AG04450 (cell line): ENCODE measurements at places on chromosomes 4 and X. TPM values are rescaled to one million over a fixed set of nuclear protein-coding genes. Genes with fewer than 3 reads are reported as not detected.

LNX1 gene
- 2.4 and 2.6 TPM in 2 replicates for polyA plus RNA-seq

IKBKG gene
- 25.1 and 35.8 TPM in 2 replicates for polyA plus RNA-seq

KDR gene
- not detected in 2 replicates for polyA plus RNA-seq

CTAG1B gene
- not detected in 2 replicates for polyA plus RNA-seq

CYTL1 gene
- 26.3 and 30.0 TPM in 2 replicates for polyA plus RNA-seq

- no peak for DNase-seq
These were observed 50.1 kb downstream of the CISD2 start for GRCh38 chr4:102918859-102919258.

GRCh38 chr4:133275246-133275645 lies 126.2 kb downstream of the PCDH10 start:
- no peak for DNase-seq

- no peak for DNase-seq
These were observed 176.1 kb downstream of the CORIN start for GRCh38 chr4:47661741-47662140.

GRCh38 chr4:142473218-142473959 lies 372.7 kb downstream of the INPP4B start:
- no peak for DNase-seq

GRCh38 chrX:86002076-86002896 lies 45.1 kb downstream of the CHM start:
- DNase-seq = no peak

DNA sequence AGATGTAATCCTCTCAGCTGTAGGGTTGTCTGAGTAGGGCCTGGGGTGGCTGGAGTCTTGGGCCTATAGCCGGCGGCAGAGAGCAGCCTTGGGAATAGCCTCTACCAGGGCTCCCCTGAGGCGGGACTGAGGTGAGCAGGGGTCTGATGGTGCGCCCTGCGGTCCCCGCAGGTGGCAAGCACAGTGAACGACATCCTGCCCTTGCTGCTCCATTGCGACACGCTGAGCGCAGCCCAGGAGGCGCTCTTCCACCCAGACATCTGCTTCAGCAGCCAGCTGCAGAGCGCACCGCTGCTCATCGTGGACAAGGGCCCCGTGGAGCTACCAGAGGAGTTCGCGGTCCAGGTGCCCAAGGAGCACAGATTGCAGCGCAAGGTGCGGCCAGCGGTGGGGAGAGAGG lies 317.0 kb downstream of the ADGRL3 start:
- DNase-seq = no peak

DNA sequence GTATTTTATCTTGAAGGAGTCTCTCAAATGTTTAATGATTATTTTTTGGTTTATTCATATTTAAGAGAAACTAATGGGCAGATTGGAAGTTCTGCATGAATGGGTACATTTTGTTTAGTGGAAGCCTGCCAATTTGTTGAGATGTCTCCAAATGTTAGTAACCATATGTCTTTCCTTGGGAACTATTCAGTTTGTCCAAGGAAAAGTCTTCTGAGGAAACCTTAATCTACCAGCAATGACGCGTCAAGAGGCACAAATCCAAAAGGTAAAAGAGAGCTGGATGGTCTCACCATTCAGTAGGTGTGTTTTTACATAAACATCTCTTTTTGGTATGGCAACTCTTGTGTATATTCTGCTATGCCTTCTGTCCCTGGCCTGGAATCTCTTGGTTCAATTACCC lies 37.4 kb upstream of the NDST3 start:
- DNase-seq = no peak

DNA sequence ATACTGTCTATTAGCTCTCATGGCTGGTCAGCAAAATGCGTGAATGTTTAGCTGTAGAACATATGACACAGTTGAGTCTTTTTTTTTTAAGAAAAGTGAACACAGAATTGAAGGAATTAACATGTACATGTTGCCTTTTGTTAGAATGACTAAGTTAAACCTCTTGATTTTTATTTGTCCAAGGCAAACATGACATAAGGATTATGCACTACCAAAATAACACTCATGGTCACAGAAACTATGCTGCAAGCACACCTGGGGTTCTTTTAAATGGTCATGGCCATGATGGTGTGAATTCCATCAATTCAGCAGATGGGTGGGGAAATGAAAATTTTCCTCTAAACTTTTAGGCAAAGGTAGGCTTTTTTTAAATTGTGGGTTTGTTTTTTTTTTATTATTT lies 80.1 kb upstream of the CXCL13 start:
- no peak for DNase-seq

DNA sequence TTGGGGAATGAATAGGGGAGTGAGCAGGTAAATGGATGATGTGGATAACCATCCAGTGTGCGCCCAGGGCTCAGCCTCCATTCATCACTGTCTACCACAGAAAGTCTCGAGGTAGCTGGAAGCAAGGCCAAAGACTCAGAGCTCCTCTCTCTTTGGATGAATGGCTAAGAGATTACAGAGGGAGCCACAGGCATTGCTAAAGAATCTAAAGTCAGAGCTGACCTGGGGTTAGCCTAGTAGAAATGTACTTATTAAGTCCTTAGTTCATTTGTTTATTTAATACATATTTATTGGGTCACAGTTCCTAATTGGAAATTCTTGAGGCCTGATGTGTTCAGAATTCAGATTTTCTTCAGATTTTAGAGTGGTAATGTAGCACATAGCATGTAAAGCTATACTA lies 88.7 kb upstream of the HPF1 start:
- DNase-seq = no peak

DNA sequence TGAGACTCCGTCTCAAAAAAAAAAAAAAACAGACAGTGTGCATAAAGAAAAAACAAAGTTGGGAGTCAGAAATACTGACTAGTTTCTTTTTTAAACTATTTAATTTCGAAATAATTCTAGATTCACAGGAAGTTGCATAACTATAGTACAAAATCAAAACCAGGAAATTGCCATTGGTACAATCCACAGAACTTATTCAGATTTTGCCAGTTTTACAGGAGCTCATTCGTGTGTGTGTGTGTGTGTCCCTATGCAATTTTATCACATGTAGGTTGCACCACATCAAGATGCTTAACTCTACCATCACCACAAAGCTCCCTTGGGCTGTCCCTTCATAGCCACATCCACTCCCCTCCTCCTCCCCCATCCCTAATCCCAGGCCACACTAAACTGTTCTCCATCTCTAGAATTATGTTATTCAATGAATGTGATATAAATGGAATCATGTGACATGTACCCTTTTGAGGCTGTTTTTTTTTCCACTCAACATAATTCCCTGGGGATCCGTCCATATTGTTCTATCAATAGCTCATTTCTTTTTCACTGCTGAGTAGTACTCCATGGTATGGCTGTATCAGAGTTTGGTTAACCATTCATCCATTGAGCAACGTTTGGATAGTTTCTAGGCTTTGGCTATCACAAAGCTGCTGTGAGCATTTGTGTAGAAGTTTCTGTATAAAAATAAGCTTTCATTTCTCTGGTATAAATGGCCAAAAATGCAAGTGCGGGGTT lies 16.3 kb upstream of the DDX3X start:
- no peak for DNase-seq

DNA sequence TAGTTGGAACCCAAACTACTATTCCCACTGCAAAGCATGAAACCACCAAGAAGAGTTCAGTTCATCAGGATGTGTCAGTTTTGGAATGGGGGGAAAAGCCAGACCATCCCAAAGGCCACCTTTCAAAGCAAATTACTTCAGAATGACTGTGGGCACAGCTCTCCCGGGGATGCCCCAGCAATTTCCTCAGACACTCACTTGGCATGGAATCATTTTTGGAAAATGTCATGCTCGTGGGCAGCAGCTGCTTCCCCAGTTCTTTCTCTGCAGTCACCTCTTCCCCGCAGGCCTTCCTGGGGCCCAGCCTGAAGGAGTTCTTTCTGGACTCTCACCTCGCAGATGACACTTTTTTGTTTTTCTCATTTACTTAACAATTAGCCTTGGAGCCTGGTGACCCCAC lies 350.3 kb downstream of the NR3C2 start:
- DNase-seq = no peak

- DNase-seq = no peak
These were observed 9.6 kb upstream of the STK32B start for GRCh38 chr4:5041699-5042098.

DNA sequence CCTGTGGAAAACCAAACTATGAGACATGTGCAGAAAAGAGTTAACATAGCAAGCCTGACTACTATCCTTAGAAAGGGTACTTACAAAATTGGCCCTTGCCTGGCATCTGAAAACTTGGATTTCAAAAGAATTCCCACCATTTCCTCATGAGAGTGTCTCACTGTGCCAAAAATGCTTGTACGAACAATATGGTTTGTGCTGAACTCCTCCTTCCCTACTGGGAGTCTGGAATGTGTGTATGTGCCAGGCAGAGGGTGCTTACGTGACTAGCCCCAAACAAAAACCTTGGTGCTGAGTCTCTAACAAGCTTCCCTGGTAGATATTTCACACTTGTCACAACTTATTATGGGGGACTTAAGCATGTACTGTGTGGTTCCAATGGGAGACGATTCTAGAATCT lies 81.7 kb upstream of the GIMD1 start:
- no peak for DNase-seq

GRCh38 chr4:118774989-118775388 lies 60.9 kb downstream of the SEC24D start:
- DNase-seq = no peak

DNA sequence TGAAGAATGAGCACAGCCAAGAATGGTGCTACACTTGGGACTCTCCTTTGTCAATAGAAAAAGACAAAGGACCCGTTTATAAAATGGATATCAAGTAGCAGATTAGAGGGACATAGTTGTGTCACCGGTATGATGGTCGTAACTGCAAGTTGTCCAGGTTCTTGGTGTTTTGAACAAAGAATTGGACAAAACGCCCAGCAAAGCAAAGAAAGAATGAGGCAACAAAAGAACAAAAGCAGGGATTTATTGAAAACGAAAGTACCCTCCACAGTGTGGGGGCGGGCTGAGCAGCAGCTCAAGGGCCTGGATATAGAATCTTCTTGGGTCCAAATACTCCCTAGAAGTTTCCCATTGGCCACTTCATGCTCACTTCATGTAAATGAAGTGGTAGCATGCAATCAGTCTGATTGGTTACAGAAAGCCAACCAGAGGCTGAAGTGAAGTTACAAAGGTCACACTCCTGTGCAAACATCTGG lies 54.7 kb downstream of the SHROOM3 start:
- no peak for DNase-seq

DNA sequence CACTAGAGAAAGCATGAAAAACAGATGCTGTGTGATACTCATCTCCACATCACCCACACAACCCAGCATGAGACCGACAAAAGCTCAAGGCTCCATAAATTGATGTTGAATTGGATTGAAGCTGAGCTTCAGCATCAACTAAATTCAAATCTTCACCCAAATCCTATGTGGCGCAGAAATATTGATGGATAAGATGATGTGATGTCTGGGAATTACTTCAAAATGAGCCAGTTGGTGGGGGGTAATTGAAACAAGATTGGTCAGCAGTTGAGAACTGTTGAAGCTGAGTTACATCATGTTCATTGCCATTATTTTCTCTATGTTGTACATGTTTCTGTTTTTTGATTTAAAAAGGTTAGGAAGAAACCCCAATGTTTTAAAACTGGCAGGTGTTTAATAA lies 166.5 kb upstream of the STS start:
- no peak for DNase-seq

GRCh38 chr4:3079694-3080123 lies 5.2 kb downstream of the HTT start:
- no peak for DNase-seq

- DNase-seq = no peak
These were observed 562.3 kb upstream of the NDST4 start for GRCh38 chr4:115675719-115676118.

- DNase-seq = no peak
These were observed at the start of gene KIT for GRCh38 chr4:54657551-54658251. TSS of gene KIT (plus strand) at chr4:54657957. CDS start at chr4:54658015, 58 bp downstream.

DNA sequence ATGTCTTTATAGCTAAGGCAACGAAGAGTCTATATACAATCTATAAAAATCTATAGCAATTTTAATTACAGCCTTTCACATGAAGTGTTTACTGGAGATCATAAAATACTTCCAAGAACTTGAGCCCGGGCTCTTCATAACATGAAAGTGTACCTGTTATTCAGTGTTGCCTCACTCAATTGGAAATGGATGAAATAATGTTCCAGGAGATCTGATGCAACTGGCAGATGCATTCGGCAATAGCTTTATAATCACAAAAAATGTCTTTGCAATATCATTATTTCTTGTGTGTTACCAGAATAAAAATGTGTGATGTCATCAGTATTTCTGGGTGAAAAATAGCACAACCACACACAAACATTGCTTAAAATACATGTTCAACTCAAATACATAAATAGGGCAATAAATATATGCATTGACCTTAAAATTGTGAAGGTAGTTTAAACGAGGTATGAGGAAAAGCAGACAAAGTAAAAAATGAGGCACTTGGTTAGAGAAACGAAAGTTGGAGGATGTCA lies 1266.8 kb upstream of the PCDH7 start:
- no peak for DNase-seq

DNA sequence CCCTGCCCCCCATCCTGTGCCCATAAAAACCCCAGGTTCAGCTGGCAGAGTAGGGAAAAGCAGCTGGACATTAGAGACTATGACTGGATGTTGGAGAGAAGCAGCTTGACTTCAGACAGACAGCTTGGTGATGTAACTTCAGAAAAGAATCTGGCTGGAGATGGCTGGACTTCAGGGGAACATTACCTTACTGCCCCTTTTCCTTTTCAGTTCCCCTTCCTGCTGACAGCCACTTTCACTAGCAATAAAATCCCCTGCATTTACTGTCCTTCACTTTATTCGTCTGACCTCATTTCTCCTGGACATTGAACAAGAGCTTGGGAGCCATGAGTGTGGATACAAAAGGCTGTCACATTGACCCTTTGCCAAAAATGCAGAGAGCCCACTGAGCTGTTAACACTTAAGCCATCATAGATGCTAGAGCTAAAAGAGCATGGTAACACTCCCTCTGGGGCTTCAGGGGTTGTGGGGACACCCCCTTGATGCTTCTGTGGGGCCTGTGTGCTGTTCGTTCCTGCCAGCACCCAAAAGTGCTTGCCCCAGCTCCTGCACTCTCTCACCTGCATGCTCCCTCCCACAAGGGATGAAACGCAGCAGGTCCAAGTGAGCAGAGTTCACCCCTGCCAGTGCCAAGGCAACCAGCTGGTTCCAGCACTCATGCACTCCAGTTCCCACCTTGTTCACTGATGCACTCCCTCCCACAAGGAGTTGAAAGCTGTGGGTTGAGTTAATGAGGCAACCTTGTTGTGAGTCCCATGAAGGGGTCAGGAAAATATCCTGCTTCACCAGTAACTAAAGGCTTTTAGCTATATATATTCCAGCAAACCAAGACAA lies 263.8 kb upstream of the NDST3 start:
- DNase-seq = no peak

- no peak for DNase-seq
These were observed 30.7 kb downstream of the WFS1 start for GRCh38 chr4:6300359-6300758.

DNA sequence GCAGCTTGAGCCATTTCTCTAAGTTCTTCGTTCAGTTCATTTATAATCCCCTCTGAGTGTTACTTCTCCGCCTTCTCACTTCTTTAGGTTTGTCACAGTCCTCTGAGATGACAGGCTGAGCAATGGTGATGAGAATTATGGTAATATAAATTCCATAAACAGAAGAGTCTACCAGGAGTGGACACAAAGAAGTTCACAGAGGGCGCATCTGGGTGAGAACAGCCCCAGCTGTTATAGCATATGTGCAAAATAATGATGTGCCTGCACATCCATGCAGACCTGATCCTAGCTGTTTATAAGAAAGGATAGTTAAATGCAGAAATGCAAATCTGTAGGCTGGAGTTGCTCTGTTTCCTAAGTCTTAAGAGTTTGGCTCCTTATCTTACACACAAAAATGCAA lies 377.5 kb downstream of the KCNIP4 start:
- no peak for DNase-seq
